Vagina (tissue), 2 donors: ENCODE measurements at places on chromosomes 7 and 10.

GRCh38 chr7:1969459-1970284, 263.1 kb downstream of the MAD1L1 start:
- DNase-seq = no peak

GRCh38 chr7:28779954-28780353, 178.2 kb downstream of the TRIL start:
- no peak for DNase-seq

DNA sequence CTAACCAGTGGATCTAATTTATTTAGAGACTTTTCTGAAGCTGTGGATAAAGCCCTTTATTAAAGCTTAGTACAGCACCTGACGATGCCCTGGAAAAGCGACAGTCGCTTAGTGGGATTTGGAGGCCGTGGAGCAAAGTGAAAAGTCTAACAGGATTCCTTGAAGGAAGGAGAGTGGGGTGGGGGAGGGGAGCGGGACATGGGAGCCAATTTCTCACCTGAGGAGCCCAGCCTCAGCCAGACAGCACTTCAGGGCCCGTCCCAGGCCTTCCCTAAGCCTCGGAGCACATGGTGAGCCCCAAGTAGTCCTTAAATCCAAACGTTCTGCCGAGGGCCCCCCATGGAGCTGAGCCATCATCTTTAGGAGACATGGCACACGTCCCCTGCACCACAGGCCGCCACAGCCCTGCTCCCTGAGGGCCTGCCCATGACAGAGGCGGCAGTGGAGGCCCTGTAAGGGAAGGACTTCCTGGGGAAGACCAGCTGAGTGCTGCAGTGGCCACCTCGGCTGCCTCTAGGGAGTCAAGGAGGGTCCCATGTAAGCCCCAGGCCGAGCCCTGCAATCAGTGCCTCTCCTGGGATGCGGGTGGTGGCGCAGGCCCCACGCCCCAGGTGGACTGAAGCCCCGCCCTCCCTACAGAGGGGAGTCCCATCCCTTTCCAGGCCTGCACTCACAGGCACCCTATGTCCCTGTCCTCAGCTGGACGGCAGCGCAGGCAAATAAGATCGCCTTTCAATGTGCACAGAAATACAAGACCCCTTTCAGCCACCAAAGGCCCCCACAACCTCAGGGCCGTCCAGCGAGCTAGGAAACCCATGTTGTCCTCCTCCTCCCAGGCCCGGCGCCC, 187.0 kb downstream of the MAD1L1 start:
- no peak for DNase-seq

- no peak for DNase-seq
Measured at GRCh38 chr10:121654021-121654545, 55.8 kb upstream of the FGFR2 start.

GRCh38 chr7:40133561-40134427, 628 bp downstream of the MPLKIP start:
- no peak for DNase-seq

- peak; percentile 83 for DNase-seq
Measured at GRCh38 chr7:50661345-50662040, 96.3 kb upstream of the DDC start.

- peak; percentile 85 for DNase-seq
Measured at GRCh38 chr10:1418031-1418550, 319.2 kb downstream of the ADARB2 start.

DNA sequence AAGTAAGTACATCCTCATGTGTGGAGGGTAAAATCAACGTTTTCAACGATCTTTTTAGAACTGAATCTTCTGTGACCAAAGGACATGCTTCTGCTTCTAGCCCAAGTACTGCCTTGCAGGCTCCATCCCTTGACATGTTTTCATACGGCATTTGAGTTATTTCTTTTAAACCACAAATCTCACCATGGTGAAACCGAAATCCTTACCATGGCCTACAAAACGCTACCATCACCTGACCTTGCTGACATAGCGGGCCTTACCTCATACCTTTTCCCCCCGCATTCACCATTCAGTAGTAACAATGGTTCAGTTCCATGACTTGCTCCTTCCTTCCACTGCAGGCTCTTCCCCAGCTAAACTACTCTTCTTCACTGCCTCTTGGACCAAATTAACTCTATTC, 3.5 kb downstream of the RNF216 start:
- no peak for DNase-seq

DNA sequence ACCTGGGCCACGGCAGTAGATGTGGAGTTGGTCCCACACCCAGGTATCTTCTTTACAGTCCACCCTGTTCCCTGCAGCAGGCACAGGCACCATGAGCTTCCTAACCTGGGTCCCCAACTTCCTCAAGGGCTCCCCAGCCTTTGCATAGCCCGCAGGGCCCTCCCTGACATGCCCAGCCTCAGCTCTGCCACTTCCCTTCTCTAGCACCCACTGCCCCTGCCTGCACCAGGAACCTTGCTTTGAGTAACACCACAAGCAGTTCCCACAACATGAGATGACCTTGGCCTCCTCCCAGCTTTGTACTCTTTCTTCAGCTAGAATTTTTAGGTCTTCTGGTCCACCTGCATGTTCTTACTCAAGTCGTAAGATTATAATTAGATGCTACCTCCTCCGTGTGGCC, 92.2 kb upstream of the ZPBP start:
- no peak for DNase-seq
